ENCODE measurements at places on chromosomes 2 and 18.
A peak's percentile ranks its signal among the peaks of the same experiment; 100 is the strongest.

DNA sequence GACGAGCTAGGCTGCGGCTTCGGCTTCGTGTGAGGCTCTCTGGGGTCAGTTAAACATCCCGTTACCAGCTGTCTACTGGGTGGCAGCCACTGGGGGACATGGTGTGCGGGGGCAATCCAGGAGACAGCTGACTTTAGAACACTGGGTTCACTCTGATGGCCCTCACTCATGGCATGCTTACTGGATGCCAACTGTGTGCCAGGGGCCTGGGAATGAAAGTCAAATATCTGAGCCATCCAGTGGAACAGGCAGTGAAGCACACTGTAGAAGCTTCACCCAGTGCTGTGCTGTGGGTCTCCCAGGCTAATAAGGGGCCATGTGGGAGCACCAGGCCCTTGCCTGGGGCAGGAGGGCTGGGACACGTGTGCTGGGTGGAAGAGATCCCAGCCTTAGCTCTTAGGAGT is 48.3 kb downstream of the GLI2 start:
- DNase-seq: no peak

DNA sequence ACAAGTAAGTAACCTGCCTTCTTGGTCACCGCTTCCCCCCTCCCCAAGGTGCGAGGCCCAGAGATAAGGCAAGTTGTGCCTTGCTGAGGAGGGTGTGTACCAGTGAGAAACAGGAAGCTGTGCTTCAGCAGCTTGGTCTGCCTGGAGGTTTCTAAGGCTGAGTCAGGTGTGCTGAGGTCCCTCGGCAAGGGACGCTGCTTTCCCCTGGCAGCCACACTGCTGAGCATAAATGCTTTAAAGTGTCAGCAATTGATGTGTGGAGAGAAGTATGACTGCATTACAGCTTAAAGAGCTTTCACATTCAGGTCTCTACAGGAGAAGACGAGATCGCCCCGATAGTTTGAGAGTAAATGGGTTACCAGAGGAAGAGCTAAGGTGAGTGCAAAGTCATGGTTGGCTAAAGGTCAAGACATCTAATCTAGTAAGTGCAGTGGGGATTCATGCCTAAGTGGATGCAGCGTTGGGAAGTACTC is 86.9 kb downstream of the LIMS1 start:
- DNase-seq: peak; percentile 56

DNA sequence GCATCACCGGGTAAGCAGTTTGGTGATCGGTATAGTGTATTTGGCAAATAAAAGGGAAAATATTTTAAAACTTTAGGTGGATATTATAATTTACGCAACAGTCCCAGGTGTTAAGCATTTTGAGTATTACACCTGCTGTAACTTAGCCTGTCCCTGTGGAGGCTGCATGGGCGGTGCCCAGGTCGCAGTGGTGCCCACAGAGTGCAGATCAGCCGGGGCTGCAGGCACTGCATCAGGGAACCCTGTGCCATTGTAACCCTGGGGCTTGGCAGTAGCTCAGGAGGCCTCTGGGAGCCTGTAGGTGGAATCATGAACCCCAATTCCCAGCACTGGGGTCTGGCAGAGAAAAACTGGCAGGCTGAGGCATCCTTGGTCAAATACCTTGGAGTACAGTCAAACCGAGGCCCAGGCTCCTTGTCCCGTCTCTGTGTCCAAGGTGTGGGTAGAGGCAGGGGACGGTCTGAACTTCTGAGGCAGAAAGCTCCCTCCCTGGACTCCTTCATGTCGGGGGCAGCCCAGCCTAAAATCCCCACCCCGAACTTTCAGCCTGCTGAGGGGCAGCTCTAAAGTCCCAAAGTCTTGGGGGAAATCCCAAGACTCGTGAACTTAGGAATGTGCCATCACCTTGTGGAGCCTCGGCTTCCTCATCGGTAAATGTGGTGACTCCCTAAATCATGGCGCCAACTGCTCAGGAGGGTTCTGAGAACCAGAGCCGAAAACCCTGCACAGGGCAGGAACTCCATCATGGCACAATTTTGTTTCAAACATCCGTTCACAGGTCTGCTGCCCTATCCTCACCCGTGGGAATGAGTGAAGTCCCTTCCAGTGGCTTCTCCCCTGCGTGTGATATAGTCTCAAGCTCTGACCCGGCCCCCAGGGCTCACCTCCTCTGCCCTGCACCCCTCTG is 85.7 kb downstream of the INHBB start:
- no peak for DNase-seq

GRCh38 chr2:196331143-196331542 is 159.8 kb upstream of the STK17B start:
- no peak for DNase-seq

GRCh38 chr2:101277111-101277510 is 24.4 kb downstream of the CNOT11 start:
- no peak for DNase-seq

DNA sequence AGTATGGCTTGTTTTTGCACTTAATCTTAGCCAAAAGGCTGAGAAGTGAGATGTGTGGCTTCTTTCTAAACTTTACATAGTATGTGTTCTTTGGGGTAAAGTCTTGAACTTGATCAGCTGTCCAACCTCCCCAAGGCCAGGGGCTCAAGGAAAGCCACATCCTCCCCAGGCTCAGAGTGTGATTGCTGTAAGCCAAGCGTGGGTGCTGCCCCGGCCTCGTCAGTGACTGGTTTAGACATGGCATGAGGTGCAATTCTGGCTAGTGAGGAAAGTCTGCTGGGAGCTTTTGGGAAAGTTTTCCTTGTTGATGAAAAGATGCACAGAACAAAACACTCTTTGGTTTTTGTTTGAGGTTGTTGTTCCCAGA is 40.2 kb downstream of the TMEM177 start:
- no peak for DNase-seq

GRCh38 chr2:119739580-119740255 is 20.0 kb upstream of the PTPN4 start:
- DNase-seq: no peak

DNA sequence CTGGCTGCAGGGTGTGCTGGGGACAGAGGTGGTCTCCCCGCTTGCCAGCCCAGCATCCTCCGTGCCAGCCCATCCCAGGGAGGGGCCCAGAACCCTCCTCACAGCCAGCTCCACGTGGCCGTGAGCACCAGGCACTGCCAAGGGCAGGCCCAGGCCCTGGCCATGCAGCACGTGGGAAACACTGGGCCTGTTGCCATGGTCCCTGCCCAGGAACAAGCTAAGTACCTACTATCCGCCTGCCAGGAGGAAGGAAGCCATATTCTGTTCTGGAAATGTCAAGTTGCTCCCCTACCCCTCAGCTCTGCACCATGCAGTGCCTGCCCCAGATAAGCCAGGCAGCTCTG is 250.6 kb downstream of the CYP26B1 start:
- no peak for DNase-seq

GRCh38 chr2:5839550-5839949 is 147.4 kb downstream of the SOX11 start:
- DNase-seq: no peak

DNA sequence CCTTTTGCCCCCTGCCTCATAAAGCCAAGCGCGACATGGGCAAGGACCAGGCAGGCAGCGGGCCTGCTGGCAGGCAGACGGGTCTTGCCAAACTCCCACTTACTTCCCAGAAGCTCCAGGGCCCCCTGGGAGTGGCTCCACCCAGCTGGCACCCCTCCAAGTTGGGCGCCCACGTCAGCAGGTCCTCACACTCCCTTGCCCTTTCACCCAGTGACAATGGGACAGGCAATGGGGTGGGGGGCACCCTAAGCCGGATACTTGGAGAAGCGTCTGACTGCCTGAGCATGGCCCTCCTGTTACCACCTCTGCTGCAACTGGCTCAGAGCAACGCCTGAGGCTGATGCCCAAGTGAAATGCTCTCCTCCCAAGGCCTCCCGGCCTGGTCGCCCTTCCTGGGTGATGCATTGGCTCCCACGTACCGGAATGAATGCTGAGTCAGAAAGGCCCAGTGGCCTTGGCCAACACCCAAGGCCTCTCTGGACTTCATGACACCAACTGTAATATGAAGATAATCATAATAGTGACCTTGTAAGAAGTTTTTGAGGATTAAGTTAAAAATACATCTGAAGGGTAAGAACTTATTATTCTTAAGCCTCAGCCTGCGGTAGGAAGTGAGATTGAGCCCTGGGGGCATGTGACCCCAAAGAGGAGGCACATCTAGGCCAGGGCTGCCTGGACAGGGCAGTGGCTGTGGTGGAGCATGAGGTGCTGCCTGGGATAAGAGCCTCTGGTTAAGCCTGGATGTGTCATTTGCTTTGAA is 31.6 kb downstream of the KCNK3 start:
- no peak for DNase-seq

DNA sequence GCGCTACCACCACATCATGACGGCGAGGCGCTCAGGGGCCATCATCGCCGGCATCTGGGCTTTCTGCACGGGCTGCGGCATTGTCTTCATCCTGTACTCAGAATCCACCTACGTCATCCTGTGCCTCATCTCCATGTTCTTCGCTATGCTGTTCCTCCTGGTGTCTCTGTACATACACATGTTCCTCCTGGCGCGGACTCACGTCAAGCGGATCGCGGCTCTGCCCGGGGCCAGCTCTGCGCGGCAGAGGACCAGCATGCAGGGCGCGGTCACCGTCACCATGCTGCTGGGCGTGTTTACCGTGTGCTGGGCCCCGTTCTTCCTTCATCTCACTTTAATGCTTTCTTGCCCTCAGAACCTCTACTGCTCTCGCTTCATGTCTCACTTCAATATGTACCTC is 2.3 kb downstream of the MC5R start:
- DNase-seq: no peak

- no peak for DNase-seq
Observed at GRCh38 chr2:205323929-205324328, 358.4 kb upstream of the NRP2 start.

DNA sequence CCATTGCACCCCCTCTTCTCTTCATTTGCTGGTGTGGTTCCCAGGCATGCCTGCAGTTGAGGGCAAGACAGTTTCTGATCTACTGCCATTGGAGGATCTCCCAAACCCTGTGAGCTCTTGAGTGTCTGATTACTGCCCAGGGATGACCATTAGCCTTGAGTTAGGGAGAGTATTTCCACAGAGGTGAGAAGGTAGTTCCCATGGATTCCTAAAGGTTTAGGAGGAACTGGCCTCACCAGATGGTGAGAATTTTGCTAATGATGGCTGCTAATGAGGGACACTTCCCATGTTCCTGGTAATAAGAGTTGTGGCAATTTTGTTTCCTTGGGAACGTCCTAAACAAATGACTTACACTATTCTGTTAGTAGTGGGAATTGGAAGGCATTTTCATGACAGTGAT is 42.5 kb downstream of the PTPRM start:
- no peak for DNase-seq

DNA sequence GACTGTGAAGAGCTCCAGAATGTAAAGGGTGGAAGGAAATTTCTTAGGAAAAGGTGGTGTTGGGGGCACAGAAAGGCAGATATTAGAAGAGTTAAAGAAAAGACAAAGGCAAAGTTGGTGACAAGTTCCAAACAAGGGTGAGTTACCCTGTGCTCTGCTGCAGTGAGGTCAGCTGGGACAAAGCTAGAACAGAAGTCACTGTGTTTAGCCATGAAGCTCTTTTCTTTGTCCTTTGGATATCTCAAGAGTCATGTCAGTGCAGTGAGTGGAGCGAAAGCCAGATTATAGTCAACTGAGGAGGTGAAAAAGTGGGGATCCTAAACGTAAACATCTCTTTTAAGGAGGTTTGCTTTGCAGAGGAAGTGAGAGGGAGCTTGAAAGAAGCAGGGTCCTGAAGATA is 187.8 kb upstream of the ALPP start:
- DNase-seq: no peak

DNA sequence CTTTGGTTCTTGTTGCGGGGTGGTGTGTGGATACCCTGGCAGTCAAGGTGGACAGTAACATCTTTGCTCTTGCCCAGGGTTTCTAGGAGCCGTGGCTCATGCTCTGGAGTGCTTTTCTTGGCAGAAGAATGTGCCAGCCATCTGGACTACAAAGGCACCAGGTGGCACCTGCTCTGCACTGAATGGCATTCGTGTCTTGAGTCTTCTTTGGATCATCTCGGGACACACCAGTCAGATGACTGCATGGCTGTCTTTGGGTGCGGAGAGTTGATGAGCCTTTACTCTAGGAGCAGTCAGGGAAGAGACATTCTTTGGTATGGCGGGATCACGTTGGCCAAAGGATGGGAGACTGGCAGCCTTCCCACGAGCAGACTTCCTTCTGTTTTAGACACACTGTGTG is 104.1 kb upstream of the SEC11C start:
- no peak for DNase-seq

DNA sequence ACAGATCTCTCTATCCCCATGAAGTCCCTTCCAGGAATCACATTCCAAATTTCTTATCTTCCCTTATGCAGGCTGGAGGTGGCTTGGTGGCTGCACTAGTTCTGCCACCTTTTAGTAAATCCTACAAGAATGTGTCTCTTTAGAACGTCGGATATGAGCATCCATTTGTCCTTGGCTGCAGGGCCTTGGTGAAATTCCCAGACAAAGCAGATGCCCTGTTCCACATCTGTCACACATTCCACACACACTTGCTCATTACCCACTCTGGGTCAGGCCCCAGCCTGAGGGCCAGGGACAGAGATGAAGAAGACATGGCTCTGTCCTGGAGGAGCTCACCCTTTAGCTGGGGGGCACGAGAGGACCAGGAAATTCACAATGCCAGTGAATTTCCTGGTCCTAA is 31.2 kb upstream of the GPR17 start:
- DNase-seq: no peak

- DNase-seq: no peak
Observed at GRCh38 chr2:61640406-61640805, 102.2 kb upstream of the XPO1 start.

GRCh38 chr18:356778-357177 is 88.9 kb upstream of the THOC1 start:
- no peak for DNase-seq

DNA sequence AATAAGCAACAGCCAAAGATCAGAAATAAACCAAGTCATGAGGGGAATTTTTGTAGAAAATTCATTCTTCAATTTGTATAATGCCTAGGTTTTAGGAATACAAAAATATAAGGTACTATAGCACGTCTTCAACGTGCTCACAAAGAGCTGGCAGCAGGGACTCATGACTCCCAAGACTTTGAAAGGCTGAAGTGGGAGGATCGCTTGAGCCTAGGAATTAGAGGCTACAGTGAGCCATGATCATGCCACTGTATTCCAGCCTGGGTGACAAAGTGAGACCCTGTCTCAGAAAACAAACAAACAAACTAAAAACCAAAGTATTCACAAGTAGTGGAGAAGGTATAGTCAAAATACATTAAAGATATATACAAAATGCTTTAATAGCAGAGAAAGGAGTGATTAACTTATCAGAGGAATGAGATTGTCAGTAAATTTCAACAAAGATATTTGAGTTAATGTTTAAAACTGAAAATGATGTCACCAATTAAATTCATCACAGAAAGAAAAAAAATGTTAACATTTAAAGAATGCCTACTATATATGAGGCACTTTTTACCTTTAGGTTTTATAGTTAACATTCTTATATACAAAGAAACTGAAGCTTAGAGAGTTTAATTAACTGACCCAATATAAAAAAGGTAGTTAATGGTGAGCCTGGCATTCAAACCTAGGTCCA is 3.2 kb downstream of the WDR33 start:
- DNase-seq: no peak

DNA sequence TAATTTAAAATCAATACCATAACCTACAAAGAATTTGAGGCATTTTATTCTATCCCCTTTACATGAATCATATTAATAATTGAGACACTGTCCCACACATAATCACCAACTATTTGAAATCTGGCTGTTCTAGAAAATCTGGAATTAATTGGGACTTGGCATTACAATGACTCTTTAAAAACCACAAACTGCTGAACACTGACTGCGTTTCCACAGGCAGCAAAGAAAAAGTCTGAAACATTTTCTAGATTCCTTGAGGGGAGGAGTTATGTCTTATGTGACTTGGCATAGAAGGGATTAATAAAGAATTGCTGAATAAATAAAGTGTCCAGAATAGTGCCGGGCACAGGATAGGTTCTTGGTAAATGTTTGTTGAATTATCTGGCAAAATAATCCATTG is 61.4 kb downstream of the GPR39 start:
- DNase-seq: no peak

Data from stimulated activated CD8-positive, alpha-beta memory T cell treated with anti-CD3 and anti-CD28 coated beads, Interleukin-15, amount 100 ng/mL, for 4 hours (primary cell).